Omental fat pad (tissue), 4 donors: ENCODE measurements at places on chromosomes 5 and 9. TPM values are rescaled to one million over a fixed set of nuclear protein-coding genes. Genes with fewer than 3 reads are reported as not detected.

Gene TEK
- 21.3 TPM for total RNA-seq

Gene CORO2A
- 4.4 TPM for total RNA-seq

Gene ZFP2
- total RNA-seq: 5.8 TPM

Gene ALG2
- total RNA-seq: 41.2 TPM

DNA sequence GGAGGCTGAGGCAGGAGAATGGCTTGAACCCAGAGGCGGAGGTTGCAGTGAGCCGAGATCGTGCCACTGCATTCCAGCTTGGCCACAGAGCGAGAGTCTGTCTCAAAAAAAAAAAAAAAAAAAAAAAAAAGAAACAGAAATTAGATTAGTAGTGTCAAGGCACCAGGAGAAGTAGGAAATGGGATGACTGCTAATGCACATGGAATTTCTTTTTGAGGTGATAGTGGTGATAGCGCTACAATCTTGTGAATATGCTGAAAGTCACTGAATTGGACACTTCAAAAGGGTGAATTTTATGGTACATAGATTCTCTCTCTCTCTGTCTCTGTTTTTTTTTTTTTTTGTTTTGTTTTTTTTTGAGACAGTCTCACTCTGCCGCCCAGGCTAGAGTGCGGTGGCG is 42.1 kb upstream of the SUB1 start:
- DNase-seq: no peak

DNA sequence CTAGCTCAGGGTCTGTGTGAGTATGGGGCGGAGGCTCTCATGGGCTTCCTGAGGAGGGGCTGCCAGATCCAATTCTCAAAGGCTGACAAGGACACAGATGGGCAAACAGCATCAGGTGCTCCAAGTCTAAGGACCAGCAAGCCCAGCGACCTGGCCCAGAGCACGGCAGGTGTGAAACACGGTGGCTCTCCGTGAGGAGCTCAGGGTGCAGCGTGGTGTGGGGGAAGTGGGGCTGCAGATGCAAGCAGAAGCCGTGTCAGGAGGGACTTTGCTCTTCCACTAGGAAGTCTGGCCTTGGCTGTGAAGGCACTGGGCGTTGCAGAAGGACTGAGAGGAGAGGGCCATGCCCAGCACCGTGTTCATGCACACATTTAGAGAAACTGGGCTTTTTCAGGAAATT is 420.0 kb downstream of the GADD45G start:
- no peak for DNase-seq

DNA sequence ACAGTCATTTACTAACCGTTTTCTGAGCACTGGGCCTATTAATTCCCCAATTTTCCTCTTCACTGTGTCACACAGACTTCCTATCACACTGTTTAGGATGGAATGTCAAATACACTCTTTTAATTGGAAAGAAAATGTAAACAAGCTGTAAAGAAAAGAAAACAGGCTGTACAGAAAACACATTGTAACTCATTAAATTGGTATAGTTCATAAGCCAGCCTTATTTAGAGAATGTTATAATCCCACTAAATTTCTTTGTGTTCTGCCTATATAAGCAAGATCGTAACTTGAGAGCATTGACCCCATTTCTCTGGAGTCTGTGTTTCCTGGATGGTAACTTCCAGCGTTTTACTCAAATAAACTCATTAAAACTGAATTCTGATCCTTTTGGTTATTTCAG is 46.5 kb downstream of the TARS1 start:
- DNase-seq: no peak

DNA sequence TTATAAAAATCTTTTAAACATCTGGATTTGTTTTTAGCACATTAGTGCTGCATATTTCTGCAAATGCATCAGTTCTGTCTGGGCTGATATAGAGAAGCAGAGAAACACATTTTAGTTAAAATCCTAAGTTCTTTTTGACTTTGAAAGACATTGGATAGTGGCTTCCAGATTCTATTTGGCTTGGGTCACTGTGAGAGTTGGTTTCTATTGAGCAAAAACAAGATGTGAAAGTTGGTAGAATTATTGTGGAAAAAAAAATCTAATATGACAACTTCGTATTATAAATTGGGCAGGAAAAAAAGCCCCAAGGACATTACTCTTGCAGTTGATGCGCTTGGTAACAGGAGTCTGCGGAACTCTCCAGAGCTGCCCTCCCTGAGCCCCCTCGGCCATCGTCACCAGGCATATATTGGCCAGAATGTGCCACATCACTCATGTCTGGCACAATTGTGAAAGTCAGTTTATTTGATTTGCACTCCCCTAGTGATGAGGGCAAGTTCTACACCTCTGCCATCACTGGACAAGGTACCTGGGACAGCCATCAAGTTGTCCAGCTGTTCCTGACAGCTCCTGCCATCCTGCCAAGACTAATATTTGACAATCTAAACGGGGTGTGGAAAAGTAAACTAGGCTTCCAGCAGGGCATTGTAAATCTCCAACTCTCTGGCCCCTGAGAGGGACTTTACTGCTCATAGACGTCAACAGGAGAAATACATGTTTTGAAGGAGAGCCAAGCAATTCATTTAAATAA is 334.5 kb downstream of the TENT4A start:
- no peak for DNase-seq

DNA sequence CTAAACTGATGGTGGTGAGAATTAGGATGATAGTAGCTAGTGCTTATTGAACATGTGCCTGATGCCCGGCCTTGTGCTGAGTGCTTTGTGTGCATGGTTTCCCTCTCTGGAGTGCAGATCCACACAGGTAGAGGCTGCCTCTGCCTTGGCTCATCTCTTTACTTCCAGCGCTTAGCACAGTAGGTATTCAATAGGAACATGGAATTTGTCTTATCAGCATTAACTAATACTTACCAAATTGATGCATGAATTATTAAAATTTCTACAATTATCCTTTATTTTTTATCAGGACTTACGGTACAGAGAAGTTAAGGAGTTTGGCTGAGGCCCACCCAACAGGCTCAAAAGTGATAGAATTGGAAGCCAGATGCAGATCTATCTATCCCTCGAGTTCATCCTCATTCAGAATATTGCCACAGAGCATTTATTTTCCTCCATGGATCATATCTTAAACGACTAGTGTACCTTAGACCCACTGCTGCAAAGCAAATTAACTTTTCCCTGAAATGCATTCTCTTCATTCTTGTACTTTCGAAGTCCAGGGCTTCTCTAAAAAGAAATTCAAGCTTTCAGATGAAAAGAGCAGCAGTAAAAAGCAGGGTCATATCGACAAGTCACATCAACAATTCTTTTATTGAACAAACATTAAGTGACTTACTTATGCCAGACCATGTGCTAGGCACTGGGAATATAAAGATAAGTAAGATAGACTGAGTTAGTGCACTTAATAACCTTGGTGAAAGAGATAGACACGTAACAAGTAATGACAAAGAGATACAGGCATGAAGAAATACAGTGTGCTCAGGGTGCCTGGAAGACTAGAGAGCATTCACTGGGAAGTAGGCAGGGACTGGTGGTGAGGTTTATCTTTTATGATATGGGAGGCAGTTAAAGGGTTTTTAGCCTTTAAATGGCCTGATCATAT is 290.0 kb downstream of the ARRDC3 start:
- DNase-seq: no peak

DNA sequence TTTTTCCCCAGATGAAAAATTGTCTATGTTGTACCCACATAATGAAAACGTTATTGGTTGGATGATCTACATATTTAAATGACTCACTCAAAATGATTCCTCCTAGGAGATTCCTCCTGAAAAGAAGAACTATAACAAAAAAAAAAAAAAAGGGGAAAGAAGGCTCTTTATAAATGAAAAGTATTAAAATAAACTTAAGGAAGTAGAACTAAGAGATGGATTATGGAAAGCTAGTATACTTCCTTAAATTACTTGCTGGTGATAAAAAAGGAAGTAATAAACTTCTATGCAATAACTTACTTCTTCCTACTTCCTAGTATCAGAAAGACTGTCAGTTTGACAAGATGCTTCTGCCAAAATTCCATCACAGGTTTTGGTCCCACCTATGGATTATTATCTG is 1087.7 kb downstream of the CDH12 start:
- no peak for DNase-seq

- no peak for DNase-seq
Measured at GRCh38 chr5:42927730-42928129, 112.4 kb downstream of the ANXA2R start.

DNA sequence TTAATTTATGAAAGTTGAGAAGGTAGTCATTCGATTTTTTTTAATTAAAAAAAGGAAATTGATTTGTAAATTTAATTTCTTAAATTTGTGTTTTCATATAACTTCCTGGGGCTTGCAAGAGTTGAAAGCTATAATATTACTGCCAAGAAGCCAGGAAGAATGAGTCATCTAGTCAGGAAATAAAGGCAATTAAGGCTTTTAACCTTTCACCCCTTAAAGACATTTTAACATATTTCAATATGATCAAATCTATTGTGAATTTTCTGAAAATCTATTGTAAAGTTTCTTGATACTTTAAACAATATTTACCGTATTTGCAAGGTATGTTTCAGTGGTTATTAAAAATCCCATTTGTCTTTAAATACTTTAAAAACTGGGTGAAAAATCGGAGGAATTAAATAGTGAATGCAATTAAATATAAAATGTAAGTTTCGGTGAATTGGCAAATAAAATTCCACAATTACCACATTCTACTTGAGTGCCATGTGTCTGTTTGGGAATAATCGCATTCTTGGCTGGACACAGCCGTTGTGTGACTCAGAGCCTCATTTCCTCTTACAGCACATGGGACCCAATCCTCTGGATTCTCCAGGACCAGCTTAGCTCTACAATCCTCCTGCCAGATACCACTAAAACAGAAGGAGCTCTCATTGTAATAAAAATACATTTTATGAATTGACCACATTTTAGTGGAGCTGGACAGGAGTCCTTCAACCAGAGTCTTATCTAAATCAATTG is 310.7 kb downstream of the HCN1 start:
- no peak for DNase-seq
